Activated naive CD4-positive, alpha-beta T cell treated with anti-CD3 and anti-CD28 coated beads, Interleukin-2, amount 50 U/mL, for 16 hours (primary cell): ENCODE measurements at places on chromosomes 1 and 21.

- DNase-seq: no peak
These were observed 31.7 kb downstream of the DSTYK start for GRCh38 chr1:205179842-205180241.

DNA sequence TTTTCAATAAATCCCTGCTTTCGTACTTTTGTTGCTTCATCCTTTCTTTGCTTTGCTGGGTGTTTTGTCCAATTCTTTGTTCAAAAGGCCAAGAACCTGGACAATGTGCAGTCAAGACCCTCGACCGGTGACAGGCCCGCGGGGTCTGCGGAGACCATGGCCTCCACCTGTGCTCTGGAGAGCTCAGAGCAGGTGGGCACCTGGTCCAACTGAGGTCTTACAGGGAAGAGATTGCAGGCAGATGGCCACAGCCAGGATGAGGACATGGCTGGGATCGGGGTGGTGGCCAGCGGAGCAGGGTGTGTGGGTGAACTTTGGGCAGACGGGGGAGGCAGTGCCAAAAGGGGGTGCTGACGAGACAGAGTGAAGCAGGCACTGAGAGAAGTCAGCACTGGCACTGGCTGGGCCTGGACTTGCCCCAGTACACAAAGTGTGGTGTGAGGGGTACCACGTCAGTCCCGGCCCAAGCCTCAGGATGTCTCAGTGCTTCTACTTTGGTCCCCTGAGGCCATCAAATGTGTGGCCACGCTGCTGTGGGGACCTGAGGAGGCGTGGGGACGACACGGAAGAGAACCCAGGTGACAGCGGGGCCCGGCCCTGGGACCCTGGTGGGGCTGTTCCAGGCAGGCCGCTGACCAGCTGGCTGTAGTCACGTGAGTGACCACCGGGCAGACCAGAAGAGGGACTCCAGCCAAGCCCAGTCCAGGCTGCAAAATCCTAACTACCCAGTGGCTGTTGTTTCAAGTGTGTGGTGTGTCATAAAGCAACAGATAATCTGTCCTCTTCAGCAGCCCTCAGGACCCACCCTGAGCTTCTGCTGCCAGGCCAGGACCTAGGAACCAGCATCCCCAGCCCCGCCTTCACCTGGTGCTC lies 10.4 kb upstream of the CCDC27 start:
- DNase-seq: no peak

DNA sequence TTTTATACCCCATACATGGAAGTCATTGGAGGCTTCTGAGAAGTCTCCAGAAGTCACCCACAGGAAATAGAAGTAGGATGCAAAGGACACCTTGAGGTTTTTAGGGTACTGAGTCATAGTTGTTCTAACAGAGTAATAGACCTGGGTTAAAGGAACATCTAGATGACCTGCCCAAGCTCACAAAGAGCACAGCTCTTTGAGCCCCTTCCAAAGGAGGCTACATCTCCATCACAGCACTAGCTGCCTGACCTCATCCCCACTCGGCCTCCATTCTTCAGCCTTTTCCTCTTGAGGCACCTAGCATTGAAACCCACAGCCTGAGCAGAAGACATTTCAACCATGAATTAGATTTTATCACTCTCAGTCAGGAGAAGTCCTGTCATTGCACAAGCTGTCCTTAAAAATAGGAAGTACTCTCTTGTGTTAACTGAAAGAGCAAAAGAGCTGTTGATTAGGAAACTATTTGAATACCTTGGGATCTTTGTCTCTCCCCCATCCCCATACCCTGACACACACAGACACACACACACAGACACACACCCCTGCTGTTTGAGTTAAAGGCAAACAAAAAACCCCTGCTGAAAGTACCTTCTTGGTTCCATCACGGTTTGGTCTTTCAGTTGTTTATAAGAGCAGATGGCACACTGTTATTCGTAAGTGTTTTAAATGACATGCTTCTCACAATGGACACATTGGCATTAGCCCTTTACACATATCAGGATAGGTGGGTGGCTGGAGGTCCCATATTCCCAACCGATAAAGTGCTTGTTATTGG lies 22.2 kb downstream of the MKNK1 start:
- DNase-seq: no peak

DNA sequence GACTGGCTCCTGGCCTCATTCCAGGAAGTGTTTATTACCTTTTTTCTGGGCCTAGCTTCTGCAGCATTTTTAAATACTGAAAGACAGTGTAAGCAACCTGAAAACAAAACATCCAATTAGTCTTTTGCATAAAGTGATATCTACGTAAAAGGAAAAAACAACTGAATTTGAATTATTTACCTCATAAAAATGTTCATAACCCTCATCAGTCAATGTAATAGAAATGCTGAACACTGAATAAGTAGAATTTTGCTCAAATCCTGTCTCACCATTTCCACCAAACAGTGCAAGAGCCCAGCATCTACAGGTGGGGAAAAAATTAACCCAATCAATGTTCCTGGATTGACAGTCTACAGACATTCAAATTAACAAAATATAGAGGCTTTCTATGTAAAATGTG lies 64.0 kb downstream of the NRDC start:
- DNase-seq: no peak

DNA sequence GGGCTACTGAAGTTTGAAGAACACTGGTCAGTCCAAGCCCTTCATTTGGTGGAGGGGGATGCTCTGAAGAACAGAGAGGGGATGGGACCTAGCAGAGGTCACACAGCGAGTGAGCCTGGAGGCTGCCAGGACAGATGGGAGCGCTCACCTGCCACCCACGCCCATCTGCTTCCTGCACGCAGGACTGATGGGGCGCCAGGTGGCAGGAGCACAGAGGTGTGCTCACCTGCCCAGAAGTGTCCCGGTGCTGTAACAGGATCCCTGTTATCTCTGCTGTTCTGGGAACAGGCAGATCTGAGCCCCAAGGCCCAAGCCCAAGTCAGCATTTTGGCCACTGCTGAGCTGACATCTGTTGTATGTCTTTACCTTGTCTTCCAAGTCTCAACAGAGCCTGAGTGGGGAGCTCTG lies 40.5 kb downstream of the EPHB2 start:
- DNase-seq: no peak

GRCh38 chr1:155352631-155353030 lies 31.9 kb downstream of the RUSC1 start:
- no peak for DNase-seq

GRCh38 chr1:14677292-14677971 lies 78.9 kb downstream of the KAZN start:
- no peak for DNase-seq

DNA sequence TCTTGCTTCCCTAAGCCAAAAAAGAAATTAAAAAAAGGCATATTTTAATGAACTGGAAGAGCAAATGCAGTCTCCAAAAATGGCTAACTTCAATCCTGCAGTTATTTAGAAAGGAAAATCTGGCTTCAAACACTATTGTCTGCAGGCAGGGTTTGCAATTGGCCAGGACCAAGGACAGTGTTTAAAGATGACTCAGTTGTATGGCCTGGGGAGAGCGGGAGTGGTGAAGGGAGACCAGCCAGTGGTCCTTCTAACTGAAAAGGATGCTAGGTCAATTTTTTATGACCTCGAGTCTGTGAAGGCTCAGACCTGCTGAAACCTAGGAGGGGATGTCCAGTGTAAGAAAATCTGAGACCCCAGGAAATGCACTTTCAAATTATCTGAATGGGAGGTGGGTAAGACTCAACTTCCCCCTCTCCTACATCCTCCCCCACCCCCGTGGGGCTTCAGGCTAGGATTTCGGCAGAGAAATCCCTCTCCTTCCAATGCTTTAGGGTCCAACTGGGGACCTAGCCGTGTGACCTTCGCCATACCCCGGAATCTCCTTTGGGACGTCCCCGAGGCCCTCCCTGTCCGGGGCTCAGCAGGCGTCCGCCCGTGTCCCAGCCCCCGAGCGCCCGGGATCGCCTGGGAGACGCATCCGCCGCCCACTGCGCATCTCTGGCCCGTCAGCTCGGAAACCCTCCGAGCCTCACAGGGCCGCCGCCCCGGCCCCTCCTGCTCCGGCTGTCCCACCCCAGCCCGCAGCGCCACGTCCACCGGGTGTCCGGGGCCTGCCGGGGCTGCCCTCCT lies 602 bp upstream of the RIMKLA start:
- DNase-seq: peak; percentile 11

- DNase-seq: no peak
These were observed 253.3 kb downstream of the PLPP3 start for GRCh38 chr1:56326056-56326455.

GRCh38 chr1:41673378-41673777 lies 188.9 kb upstream of the EDN2 start:
- DNase-seq: no peak

DNA sequence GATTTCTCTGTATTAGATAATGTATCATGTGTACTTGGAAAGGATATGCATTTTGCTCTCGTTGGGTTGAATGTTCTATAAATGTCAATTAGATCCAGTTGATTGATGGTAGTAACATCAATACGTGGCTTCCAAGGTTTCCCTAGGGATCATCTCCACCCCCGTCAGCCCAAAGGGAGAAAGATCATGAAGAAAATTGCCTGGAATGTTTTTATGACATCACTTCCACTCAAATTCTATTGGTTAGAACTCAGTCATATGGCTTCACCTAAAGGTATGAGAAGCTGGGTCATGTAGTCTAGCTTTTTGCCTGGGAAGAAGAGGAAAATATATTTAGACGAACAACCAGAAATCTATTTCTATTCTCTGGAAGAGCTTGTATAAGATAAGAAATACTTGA lies at the start of gene C1orf185:
TSS of gene C1orf185 (plus strand) at position 253 of the 400 bp plus-strand sequence. CDS start at position 259, 6 bp downstream.
- no peak for DNase-seq

- no peak for DNase-seq
These were observed 14.2 kb upstream of the MYOM3 start for GRCh38 chr1:24126018-24126671.

DNA sequence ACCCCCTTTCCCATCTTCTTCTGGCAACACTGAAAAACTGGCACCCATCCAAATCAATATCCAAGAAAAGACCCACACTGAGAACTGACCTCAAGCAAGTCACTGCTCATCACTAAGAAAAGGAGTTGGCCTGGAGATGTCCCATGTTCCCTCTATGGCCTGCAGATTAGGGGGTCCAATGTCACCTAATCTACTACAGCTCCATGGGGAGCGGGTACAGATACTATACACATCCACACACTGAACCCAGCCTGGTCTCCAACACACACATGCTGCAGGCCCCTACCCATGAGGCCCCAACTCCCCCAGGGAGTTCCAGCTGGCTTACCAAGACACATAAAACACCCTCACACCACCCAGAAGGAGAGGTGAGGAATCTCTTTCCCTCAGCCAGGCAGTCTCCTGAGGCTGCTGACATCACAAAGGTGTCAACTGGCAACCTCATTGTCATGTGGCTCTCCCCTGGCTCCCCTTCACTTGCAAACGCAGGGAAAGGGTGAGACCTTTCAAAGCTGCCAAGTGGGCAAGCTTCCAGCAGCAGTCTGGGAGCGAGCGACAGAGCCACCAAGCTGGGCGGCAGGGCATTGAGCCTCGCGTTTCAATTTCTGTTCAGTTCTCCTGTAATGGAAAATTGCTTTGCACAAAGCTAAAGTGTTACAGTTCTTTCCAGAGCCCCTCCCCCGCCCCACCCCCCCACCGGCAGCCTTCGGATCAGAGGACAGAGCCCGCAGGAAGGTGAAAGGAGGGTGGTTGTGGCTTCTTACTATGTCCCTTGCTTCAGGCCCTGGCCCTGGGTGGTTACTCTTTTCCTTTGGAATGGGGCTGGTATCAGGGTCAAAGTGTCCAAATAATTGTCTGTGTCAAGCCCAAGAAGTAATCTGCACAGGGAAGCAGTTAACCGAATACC lies at the start of gene LRRC52:
TSS of gene LRRC52 (plus strand) at position 469 of the 907 bp plus-strand sequence. CDS start at position 766, 297 bp downstream.
- DNase-seq: no peak

- no peak for DNase-seq
These were observed 25.9 kb downstream of the RGS5 start for GRCh38 chr1:163176797-163177196.

DNA sequence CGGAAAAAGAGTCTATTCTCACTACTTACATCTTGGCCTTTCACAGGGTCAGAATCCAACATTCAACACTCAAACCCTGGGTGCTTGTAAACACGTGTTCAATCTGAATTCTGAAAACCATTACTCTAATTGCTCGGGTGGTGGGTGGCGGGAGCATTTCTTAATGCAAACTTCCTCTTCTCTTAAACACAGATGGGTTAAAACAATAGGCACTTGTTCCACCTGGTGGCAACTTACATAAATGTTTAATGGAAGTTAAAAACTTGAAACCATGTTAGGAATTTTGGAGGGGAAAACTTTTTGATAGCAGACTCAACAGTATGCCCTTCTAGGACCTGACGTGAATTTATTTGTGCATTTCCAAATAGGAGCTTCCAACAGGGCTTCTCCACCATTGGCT lies 23.4 kb upstream of the TDRD10 start:
- peak; percentile 34 for DNase-seq

DNA sequence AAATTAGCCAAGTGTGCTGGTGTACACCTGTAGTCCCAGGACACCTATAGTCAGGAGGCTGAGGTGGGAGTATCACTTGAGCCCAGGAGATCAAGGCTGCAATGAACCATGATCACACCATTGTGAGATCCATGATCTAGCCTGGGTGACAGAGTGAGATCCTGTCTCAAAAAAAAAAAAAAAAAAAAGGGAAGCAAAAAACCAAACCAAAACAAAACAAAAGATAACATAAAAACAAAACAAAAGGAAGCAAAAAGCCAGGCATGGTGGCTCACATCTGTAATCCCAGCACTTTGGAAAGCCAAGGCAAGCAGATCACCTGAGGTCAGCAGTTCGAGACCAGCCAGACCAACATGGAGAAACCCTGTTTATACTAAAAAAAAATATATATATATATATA lies 9.4 kb upstream of the AKR1A1 start:
- no peak for DNase-seq

DNA sequence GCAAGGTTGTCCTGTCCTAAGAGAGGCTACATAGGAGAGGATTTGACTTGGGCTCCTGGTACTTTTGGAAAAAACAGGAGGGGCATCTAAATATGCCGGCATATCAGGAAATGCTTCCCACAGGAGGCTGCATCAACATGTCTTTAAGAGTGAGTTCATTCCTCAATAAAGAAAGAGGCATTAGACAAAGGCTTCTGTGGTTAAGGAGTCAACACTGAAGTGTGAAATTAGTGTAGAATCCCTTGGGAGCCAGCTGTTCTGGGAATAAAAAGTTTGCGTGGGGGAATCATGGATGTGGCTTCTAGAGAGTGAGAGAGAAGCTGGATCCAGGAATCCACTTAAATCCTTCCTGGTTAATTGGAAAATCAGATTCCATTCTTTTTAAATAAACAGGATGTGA lies 69.5 kb downstream of the DNM3 start:
- no peak for DNase-seq

DNA sequence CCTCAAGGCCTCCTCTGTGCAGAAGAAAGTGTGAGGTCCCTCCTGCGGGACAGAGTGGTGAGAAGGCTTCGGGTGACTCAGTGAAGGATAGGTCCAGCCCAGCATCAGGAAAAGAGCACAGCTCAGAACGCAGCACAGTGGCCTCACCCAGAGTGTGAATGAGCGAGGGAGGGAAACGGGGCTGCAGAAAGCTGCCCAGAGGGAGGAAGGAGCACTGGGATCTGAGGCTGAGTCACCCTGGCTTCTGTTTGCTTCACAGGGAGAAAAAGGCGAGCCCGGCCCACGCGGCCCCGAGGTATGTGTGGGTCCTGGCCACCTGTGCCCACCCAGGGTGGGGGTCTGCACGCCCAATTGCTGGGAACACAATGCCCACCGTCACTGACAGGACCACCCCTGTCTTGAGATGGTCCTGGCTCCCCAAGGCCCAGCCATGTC lies 24.3 kb downstream of the COL6A2 start:
- no peak for DNase-seq

GRCh38 chr1:52366517-52366827 lies 467 bp upstream of the CC2D1B start:
- DNase-seq: no peak
